Transverse colon (tissue), 4 donors: ENCODE measurements at places on chromosomes 5 and 9. TPM values are rescaled to one million over a fixed set of nuclear protein-coding genes. Genes with fewer than 3 reads are reported as not detected.

The ORM1 gene
- total RNA-seq: not detected

The ARAP3 gene
- 1.1 TPM for total RNA-seq

GRCh38 chr5:112154940-112155686, 264.0 kb downstream of the EPB41L4A start:
- no peak for DNase-seq

- DNase-seq: no peak
Observed at GRCh38 chr9:90996154-90997065, 194.8 kb downstream of the SYK start.

DNA sequence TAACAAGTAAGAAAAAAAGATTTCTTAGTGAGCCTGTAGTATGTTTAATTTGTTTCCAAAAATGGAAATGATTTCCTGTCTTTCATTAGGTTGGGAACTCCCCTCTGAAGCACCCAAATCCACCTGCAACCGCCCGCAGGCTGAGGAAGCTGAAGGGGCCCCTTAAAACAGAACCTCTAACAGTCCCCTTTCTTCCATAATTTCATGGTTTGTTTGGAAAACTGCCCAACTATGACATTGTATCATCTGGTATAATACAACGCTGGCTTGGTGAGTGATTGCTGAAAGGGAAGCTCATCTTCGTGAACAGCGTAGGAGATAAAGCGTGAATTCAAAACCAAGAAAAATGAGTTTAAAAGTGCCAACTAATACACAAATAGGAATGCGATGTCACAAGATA, 215.5 kb downstream of the FSTL4 start:
- DNase-seq: no peak

DNA sequence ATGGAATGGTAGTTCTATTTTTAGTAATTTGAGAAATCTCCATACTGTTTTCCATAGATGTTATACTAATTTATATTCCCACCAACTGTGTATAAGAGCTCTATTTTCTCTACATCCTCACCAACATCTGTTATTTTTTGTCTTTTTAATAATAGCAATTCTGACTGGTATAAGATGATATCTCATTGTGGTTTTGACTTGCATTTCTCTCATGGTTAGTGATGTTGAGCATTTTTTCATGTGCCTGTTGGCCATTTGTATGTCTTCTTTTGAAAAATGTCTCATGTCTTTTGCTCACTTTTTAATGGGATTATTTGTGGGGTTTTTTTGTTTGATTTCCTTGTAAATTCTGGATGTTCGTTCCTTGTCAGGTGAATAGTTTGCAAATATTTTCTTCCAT, 154.4 kb downstream of the ZSWIM6 start:
- DNase-seq: no peak

The CTXN3 gene
- not detected for total RNA-seq

DNA sequence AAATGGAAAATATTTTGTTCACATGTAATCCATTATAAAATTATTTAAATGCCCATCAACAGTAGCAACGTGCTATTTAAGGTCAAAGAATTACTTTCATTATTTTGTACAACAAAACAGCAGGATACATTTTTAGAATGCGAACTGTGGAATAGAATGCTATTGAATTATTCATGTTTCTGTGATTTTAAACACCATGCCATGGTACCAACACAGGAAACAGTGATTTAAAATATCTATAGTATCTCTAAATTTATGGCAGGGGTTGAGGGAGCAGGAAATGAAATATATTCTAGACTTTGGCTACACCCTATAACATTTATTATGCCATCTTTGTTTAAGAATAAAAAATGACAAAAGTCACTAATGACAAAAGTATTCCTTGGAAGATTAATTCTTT, 62.4 kb downstream of the DROSHA start:
- DNase-seq: no peak

The SECISBP2 gene
- total RNA-seq: 127 TPM

The SLC27A6 gene
- total RNA-seq: not detected

DNA sequence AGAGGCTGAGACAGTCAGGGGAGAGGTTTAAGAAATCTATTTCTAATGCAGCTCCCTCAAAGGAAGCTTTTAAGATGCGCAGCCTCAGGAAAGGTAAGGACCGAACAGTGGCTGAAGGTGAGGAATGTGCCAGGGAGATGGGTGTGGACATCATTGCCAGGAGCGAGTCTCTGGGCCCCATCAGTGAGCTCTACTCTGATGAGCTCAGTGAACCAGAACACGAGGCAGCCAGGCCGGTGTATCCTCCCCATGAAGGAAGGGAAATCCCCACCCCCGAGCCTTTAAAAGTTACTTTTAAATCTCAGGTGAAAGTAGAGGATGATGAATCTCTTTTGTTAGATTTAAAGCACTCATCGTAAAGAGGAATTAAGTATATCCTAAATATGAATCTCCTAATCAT, 8.2 kb downstream of the CAVIN4 start:
- no peak for DNase-seq
